H9 (cell line): ENCODE measurements at places on chromosomes 3 and 15. TPM values are rescaled to one million over a fixed set of nuclear protein-coding genes. Genes with fewer than 3 reads are reported as not detected.

SLC6A6 gene
- 70.8 and 72.6 TPM in 2 replicates for total RNA-seq

ZNF660 gene
- 16.4 and 18.7 TPM in 2 replicates for total RNA-seq

ZNF502 gene
- total RNA-seq: not detected in 2 replicates

COL7A1 gene
- 20.2 and 22.9 TPM in 2 replicates for total RNA-seq

KBTBD8 gene
- 16.7 and 19.4 TPM in 2 replicates for total RNA-seq

ACKR2 gene
- total RNA-seq: 0.13 TPM in 1 of 2 replicates, not detected in the other

CTXN2 gene
- total RNA-seq: 0.11 TPM in 2 replicates

CAMK2N2 gene
- total RNA-seq: 12.6 and 13.9 TPM in 2 replicates

OXTR gene
- total RNA-seq: 1.5 and 1.7 TPM in 2 replicates

ZBED2 gene
- total RNA-seq: not detected in 2 replicates

DOCK3 gene
- 7.0 and 8.3 TPM in 2 replicates for total RNA-seq

DISP2 gene
- total RNA-seq: 0.59 and 1.3 TPM in 2 replicates

GOLGA8S gene
- total RNA-seq: 0.07 TPM in 2 replicates

ACOX2 gene
- 0.85 and 1.6 TPM in 2 replicates for total RNA-seq

SAMD7 gene
- not detected in 2 replicates for total RNA-seq

CCR8 gene
- total RNA-seq: 0.31 and 0.64 TPM in 2 replicates

PRKCD gene
- total RNA-seq: 23.7 and 24.9 TPM in 2 replicates

FOXB1 gene
- total RNA-seq: 3.5 and 3.7 TPM in 2 replicates

SAMMSON gene
- total RNA-seq: not detected in 2 replicates

LPP gene
- 56.3 and 64.6 TPM in 2 replicates for total RNA-seq

NUTM1 gene
- total RNA-seq: 0.26 and 0.46 TPM in 2 replicates

HYKK gene
- 2.4 and 3.1 TPM in 2 replicates for total RNA-seq

GOLGA6D gene
- 0.35 and 0.37 TPM in 2 replicates for total RNA-seq

EIF3J gene
- 114 and 129 TPM in 2 replicates for total RNA-seq

MKRN3 gene
- not detected in 2 replicates for total RNA-seq

DNAH1 gene
- 2.0 and 2.3 TPM in 2 replicates for total RNA-seq

WDR73 gene
- 41.0 and 41.6 TPM in 2 replicates for total RNA-seq

DUOXA1 gene
- total RNA-seq: 1.2 and 1.3 TPM in 2 replicates

TP63 gene
- total RNA-seq: not detected in 2 replicates

CSPG4 gene
- 2.0 and 2.1 TPM in 2 replicates for total RNA-seq

MAN2C1 gene
- total RNA-seq: 106 and 112 TPM in 2 replicates

CATSPER2 gene
- total RNA-seq: 1.6 and 4.6 TPM in 2 replicates

GXYLT2 gene
- total RNA-seq: 2.0 and 2.6 TPM in 2 replicates

SH2D7 gene
- not detected in 2 replicates for total RNA-seq

ABHD17C gene
- 21.5 and 25.1 TPM in 2 replicates for total RNA-seq

VWA5B2 gene
- total RNA-seq: 2.7 TPM in 2 replicates

ADCY5 gene
- total RNA-seq: 5.0 and 6.1 TPM in 2 replicates

ATP13A4 gene
- 0.13 TPM in 1 of 2 replicates, not detected in the other for total RNA-seq

EPHB1 gene
- 2.8 and 3.0 TPM in 2 replicates for total RNA-seq

ITIH1 gene
- not detected in 2 replicates for total RNA-seq

FAM81A gene
- total RNA-seq: 1.0 and 1.7 TPM in 2 replicates

PLA2G4B gene
- total RNA-seq: 3.7 and 6.3 TPM in 2 replicates

ZNF385D gene
- 1.2 and 1.5 TPM in 2 replicates for total RNA-seq

MFN1 gene
- total RNA-seq: 45.2 and 46.0 TPM in 2 replicates
